Lower leg skin (tissue), 4 donors: ENCODE measurements at places on chromosomes 5 and 9. TPM values are rescaled to one million over a fixed set of nuclear protein-coding genes. Genes with fewer than 3 reads are reported as not detected.

GRCh38 chr9:36560771-36561170 lies 11.9 kb upstream of the MELK start:
- DNase-seq: no peak

Gene RETREG1
- total RNA-seq: 47.2 TPM

GRCh38 chr9:13956107-13956506 lies 357.8 kb downstream of the NFIB start:
- no peak for DNase-seq

DNA sequence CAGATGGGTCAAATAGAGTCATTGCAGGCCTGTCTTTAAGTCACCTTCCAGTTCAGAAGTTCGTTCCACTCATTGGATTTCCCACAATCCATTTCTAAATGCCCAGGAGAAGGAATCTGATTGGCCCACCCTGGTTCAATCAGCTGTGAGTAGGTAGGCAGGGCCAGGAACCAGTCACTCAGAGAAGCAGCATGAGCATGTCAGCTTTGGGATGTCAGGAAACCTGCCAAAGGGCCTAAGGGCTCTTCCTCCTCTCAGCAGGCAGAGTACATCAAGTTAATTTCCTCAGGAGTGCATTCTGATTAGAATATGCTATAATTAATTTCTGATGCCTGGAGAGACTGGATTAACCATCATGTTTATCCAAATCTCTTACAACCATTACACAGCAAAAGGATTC lies 412.9 kb upstream of the CCNH start:
- DNase-seq: no peak

- DNase-seq: no peak
These were observed 88.8 kb upstream of the EQTN start for GRCh38 chr9:27385606-27386322.

- no peak for DNase-seq
These were observed 301.1 kb upstream of the ACTBL2 start for GRCh38 chr5:57783693-57784092.

DNA sequence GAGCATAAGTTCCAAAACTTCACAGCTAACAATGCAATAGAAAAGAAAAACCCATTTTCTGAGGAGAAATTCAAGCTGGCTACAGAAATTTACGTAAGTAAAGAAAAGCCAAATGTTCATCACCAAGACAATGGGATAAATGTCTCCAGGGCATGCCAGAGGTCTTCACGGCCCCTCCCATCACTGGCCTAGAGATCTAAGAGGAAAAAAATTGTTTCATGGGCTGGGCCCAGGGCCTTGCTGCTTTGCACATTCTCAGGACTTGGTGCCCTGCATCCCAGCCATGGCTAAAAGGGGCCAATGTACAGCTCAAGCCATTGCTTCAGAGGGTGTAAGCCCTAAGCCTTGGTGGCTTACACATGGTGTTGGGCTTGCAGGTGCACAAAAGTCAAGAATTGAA lies 443.6 kb downstream of the ELAVL2 start:
- no peak for DNase-seq

Gene ADAMTSL2
- total RNA-seq: 0.32 TPM

Gene NR2F1
- 3.2 TPM for total RNA-seq

DNA sequence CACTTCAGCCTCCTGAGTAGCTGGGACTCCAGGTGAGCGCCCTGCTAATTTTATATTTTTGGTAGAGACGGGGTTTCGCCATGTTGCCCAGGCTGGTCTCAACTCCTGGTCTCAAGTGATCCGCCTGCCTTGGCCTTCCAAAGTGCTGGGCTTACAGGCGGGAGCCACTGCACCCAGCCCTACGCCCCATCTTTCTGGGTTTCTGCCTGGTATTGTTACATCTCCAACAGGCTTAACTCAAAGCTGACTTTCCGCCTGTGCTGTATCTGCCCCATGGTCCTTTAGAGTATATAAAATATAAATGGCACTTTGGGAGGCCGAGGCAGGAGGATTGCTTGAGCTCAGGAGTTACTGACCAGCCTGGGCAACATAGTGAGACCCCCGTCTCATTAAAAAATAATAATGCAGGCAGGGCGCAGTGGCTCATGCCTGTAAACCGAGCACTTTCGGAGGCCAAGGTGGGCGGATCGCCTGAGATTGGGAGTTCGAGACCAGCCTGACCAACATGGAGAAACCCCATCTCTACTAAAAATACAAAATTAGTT lies 36.5 kb upstream of the GLDC start:
- no peak for DNase-seq

DNA sequence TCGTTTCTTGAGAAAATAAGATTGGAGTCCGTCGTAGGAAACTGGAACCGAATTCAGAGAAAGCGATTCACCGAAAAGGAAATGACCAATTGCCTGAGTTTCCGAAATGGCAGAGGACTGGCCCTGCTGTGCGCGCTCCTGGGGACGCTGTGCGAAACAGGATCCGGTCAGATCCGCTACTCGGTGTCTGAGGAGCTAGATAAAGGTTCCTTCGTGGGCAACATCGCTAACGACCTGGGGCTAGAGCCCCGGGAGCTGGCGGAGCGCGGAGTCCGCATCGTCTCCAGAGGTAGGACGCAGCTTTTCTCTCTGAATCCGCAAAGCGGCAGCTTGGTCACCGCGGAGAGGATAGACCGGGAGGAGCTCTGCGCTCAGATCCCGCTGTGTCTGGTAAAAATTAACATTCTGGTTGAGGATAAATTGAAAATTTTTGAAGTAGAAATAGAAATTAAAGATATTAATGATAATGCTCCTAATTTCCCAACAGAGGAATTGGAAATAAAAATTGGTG lies 379 bp downstream of the PCDHGA3 start:
- no peak for DNase-seq
